ENCODE measurements at places on chromosomes 3 and 15.
A peak's percentile ranks its signal among the peaks of the same experiment; 100 is the strongest.

GRCh38 chr3:107716734-107717133 lies 194.0 kb downstream of the BBX start:
- no peak for DNase-seq

GRCh38 chr3:197174927-197175326 lies 123.5 kb downstream of the DLG1 start:
- no peak for DNase-seq

GRCh38 chr3:131702146-131702545 lies 199.4 kb upstream of the MRPL3 start:
- peak; percentile 88 for DNase-seq

GRCh38 chr3:123803521-123803920 lies 80.6 kb downstream of the MYLK start:
- no peak for DNase-seq

DNA sequence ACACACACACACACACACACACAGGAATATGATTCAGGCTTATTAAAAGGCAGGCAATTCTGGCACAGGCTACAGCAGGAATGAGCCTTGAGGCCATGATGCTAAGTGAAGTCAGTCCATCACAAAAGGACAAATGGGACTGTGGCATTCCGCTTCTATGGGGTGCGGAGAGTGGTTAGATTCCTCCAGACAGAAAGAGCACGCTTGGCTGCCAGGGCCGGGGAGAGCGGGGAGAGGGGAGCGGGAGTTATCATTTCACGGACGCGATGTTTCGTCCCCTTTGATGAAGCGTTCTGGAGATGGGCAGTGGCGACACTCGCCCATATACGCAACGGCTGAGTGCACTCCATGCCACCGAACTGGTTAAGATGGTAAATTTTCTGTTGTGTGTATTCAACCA lies 58.5 kb upstream of the FAM174B start:
- peak; percentile 69 for DNase-seq

Data from fibroblast of skin of scalp (primary cell).